ENCODE measurements at places on chromosomes 4 and X.

DNA sequence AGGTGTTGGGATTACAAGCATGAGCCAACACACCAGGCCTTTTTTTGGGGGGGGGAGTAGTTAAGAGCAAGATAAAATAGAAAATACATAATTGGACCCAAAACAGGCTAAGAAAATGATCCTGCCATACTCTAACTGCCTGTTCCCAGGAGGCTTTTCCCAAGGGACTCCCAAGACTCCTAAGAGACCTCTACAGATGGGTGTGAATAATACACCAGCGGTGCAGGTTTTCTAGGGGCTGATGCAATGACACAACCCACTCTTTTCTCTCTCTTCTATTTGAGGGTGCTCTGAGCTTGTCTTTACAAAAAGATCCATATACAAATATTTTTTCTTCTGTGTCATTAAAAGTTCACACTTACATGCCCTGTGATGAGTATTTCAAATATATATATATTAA is 116.9 kb downstream of the RASL11B start:
- peak; percentile 38 for DNase-seq
- no peaks in the 10 kb centered on the region for H3K4me1 ChIP-seq
- no peak overlapping the region for H3K27ac ChIP-seq
- H3K36me3 ChIP-seq: no peaks in the 10 kb centered on the region
- no peak overlapping the region for H3K4me3 ChIP-seq

DNA sequence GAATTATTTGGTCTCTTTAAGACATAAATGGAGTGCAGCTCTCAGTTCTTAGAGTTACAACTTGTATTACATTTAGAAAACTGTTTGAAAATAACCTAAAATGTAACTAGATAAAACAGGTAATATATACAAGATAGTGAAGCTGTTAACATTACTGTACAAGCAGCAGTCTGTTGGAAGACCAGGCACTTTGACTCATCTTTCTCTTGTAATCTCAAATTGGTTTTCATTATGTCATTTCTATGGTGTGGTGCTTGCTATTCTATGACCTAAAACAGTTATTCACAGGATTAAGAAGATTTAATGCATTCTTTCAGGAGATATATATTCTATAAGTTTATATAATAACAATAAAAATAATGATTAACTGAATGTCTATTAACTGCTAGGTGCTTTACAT is 282.5 kb upstream of the PITX2 start:
- 0 out of 2 replicates have a peak, but pooled peaks cover 7% of the 10 kb centered on the region for H3K4me1 ChIP-seq
- H3K36me3 ChIP-seq: no peaks in the 10 kb centered on the region
- no peaks in the 10 kb centered on the region for H3K27me3 ChIP-seq

DNA sequence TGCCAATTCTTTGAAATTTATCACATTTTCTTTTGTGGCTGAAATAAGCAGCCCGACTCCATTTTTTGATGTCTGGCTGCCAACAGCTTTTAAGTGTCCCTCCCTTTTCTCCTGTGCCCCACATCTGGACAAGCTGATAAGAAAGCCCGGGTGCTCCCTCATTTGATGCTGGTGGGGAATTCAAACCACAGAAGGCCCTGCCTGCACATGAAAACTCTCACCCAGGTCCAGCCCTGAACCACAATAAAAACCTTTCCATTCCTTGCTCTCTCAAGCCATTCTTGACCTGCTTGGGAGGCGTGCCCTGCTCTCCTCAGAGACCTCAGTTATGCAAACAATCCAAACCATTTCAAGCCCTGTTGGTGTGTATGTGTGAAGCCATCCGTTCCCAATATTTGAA is 93.9 kb downstream of the FAM53A start:
- H3K36me3 ChIP-seq: no peaks in the 10 kb centered on the region
- DNase-seq: no peak
- H3K27ac ChIP-seq: no peak overlapping the region
- H3K27me3 ChIP-seq: no peaks in the 10 kb centered on the region
- H3K4me1 ChIP-seq: no peaks in the 10 kb centered on the region

GRCh38 chr4:180564026-180564425 is 1679.2 kb upstream of the TENM3 start:
- no peaks in the 10 kb centered on the region for H3K27me3 ChIP-seq
- H3K4me3 ChIP-seq: no peak overlapping the region
- H3K36me3 ChIP-seq: no peaks in the 10 kb centered on the region

GRCh38 chr4:88327665-88328064 is 43.3 kb upstream of the PPM1K start:
- no peak overlapping the region for H3K27ac ChIP-seq
- DNase-seq: no peak
- no peaks in the 10 kb centered on the region for H3K4me1 ChIP-seq
- H3K36me3 ChIP-seq: no peaks in the 10 kb centered on the region
- H3K4me3 ChIP-seq: no peak overlapping the region

DNA sequence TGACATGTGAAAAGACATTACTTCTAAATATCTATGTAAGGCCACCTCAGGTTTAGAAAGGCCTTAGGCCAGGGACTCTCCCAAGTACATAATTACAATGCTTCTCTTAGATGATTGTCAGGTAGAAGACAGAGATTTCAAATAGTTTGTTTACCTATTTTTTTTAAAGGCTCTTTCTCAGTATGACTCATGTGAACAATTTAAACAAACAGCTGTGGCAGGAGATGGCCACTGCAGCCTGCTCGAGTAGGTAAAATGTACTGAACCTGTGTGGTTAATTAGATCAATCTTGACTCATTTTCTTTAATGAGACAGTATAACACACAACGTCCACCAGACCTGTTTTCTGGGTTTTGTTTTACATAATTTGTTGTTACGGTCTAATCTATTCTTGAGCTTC is 50.2 kb downstream of the LEF1 start:
- no peaks in the 10 kb centered on the region for H3K36me3 ChIP-seq
- no peak overlapping the region for H3K4me3 ChIP-seq
- no peaks in the 10 kb centered on the region for H3K27me3 ChIP-seq
- DNase-seq: no peak
- no peak overlapping the region for H3K27ac ChIP-seq

GRCh38 chr4:95411371-95412088 is 137.2 kb downstream of the UNC5C start:
- H3K4me1 ChIP-seq: peaks cover 7% of the 10 kb centered on the region
- H3K27ac ChIP-seq: no peak overlapping the region
- H3K4me3 ChIP-seq: no peak overlapping the region
- DNase-seq: no peak
